ENCODE measurements at places on chromosomes 13 and 19.

DNA sequence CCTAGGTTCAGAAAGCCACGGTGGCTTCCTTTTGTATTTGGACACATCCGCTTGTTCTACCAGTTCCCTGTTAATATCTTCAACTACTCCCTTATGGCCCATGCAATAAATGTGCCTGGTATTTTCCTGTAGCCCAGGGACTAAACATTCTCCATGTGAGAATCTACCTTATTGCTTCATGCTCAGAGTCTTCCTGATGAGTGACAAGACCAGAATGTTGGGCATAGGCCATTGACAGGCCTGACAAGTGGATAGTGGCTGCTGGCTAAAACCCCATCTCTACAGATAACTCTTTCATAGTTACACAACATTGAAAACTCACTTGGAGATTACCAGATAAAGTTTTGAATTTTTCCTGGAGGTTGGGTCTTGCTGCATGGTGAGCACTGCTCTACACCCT lies 449.9 kb downstream of the HS6ST3 start:
- no peaks in the 10 kb centered on the region for H3K4me1 ChIP-seq
- no peaks in the 10 kb centered on the region for H3K36me3 ChIP-seq
- no peaks in the 10 kb centered on the region for H3K27me3 ChIP-seq

DNA sequence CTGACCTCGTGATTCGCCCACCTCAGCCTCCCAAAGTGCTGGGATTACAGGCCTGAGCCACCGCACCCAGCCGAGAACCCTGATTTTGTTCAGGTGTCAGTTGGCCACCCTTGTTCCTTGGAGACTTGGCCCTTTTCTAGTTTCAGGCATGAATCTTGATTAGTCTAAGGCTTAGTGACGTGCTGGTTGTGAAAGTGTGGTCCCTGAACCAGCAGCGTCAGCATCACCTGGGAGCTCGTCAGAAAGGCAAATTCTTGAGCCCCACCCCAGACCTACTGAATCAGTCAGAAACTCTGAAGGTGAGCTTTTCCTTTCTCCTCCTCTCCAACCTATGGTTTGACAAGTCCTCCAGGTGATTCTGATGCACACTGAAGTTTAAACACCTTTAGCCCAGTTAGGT lies 35.2 kb downstream of the CACNG6 start:
- H3K4me3 ChIP-seq, result no peak overlapping the region
- H3K27me3 ChIP-seq, result peaks cover 12% of the 10 kb centered on the region
- no peak overlapping the region for H3K27ac ChIP-seq
- H3K36me3 ChIP-seq, result no peaks in the 10 kb centered on the region

DNA sequence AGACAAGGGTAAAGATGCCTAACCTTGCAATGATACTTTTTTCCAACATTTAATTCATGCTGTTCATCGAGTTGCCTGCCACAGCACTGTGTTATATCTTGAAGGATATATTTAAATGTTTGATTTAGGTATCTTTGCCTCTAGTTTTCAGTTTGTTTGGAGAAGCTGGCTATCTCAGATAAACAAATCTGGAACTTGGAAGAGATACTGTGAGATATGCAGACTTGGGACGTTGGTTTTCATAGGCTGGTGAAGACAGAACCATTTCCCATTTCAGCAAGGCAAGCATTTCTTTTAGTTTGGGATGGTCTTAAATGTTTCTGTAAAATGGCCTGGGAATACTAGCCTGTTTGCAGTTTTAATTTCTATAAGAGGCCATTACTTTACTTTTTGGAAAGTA lies 3.3 kb downstream of the RNASEH2B start:
- H3K27me3 ChIP-seq, result no peaks in the 10 kb centered on the region
- DNase-seq, result no peak
- no peaks in the 10 kb centered on the region for H3K4me1 ChIP-seq
- H3K36me3 ChIP-seq, result no peaks in the 10 kb centered on the region
- no peak overlapping the region for H3K27ac ChIP-seq
- H3K4me3 ChIP-seq, result no peak overlapping the region

DNA sequence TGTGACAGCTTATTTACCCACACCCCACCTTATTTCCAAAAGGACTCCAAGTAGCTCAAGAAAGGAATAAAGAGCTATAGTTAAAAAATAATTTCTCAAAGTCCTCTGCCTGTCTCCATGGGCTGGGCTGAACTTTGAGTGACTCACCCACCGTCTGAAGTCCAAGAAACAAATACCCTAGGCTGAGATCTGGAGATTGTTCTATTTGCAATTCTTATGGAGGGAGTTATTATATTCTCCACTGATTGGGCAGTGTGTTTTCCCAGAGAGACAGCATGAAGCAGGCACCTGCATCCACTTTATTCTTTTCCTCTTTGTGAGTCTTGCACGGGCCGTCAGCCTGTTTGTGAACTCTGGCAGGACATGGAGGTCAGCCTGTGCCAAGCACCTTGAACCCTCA lies 63.2 kb downstream of the SHISA2 start:
- H3K27me3 ChIP-seq, result no peaks in the 10 kb centered on the region
- no peak for DNase-seq
- H3K4me3 ChIP-seq, result no peak overlapping the region
- H3K36me3 ChIP-seq, result no peaks in the 10 kb centered on the region

DNA sequence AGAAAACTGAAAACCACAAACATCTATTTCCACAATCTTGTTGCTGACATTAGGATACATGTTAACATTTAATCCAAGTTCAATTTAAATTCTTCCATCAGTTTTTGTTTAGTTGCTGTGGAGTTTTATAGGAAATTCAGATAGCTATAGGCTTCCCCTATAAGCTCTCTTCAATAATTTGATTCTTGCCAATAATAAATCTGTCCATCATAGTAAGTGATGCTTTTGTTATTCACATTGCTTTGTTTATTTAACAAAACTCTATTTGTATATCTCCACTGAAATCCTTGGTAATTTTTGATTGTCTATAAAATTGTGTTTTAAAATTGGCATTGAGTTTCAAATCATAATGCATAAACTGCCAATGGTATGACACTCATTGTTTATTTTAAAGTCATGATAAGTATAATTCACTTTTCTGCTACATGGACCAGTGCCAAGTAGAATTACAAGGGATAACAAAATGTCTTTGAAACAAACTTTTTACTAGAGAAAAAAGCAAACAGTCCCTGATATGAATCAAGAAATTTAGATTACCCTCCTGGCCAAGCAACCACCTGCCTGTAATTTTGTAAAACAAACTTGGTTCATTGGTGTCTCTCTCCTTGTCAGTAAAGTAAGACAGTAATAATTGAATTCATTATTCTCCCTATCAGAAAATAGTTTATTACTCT lies 577.3 kb upstream of the GPC6 start:
- DNase-seq, result no peak
- no peak overlapping the region for H3K4me3 ChIP-seq
- no peaks in the 10 kb centered on the region for H3K4me1 ChIP-seq

DNA sequence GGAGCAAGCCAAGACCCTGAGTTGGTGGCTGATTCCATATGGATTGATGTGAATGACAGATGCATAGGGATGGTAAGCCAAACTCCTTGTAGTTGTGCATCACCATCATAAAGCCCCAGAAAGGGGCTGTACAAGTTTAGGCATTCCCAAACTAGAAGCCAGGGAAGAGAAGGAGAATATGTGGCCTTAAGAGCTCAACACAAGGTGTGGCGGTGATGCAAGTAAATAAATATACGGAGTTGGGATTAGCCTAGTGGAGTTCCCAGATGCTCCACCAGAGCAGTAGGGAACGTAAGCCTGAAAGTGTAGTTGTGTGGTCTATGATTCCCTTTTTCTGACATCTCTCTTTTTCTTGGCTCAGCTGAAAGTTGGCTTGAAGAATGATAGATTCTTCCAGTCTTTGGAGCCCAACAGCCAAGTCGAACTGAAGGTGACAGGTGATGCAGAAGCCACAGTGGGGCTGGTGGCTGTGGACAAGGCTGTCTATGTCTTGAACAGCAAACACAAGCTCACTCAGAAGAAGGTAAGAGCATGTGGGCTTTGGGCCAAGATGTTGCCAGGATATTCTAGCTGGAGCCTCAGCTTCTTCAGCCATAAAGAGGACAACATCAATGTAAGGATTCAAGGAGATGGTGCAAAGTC lies 30.1 kb downstream of the RDH8 start:
- no peak for DNase-seq
- H3K4me3 ChIP-seq, result no peak overlapping the region
- H3K4me1 ChIP-seq, result no peaks in the 10 kb centered on the region
- H3K27me3 ChIP-seq, result no peaks in the 10 kb centered on the region
- H3K36me3 ChIP-seq, result no peaks in the 10 kb centered on the region
- H3K27ac ChIP-seq, result no peak overlapping the region

- H3K27ac ChIP-seq, result no peak overlapping the region
- H3K36me3 ChIP-seq, result peaks cover 4% of the 10 kb centered on the region
- H3K4me3 ChIP-seq, result peak overlapping the region; percentile 80
- no peak for DNase-seq
Observed at GRCh38 chr19:10719466-10719961, 1.6 kb downstream of the DNM2 start.

DNA sequence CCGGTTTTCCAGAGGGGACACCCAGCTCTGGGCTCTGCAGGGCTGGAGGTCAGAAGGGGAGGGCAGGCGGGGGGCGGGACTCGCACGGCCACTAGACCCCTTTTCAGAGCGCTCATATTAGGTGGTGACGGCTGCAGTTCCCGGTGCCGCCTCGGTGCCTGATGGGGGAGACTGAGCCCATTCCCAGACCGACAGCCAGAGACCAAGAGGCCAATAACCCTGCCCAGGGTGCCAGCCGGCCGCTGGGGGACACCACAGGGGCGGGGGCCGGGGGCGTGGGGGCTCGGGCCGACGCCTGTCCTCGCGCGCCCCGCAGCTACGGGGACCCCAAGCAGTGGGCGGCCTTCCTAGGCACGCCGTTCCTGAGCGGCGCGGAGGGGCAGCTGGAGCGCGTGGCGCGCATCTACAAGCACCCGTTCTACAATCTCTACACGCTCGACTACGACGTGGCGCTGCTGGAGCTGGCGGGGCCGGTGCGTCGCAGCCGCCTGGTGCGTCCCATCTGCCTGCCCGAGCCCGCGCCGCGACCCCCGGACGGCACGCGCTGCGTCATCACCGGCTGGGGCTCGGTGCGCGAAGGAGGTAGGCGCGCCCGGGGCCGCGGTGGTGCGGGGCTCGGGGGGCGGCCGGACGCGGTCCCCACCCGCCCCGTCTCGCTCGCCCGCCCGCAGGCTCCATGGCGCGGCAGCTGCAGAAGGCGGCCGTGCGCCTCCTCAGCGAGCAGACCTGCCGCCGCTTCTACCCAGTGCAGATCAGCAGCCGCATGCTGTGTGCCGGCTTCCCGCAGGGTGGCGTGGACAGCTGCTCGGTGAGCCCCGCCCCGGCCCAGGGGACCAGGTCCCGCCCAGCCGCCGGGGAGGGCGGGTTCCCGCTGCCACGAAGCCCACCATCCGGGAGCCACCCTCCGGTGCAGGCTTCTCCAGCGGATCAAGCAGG lies 2.4 kb downstream of the TIMM13 start:
- H3K27me3 ChIP-seq, result no peaks in the 10 kb centered on the region
- no peak overlapping the region for H3K27ac ChIP-seq
- no peak for DNase-seq
- no peak overlapping the region for H3K4me3 ChIP-seq

DNA sequence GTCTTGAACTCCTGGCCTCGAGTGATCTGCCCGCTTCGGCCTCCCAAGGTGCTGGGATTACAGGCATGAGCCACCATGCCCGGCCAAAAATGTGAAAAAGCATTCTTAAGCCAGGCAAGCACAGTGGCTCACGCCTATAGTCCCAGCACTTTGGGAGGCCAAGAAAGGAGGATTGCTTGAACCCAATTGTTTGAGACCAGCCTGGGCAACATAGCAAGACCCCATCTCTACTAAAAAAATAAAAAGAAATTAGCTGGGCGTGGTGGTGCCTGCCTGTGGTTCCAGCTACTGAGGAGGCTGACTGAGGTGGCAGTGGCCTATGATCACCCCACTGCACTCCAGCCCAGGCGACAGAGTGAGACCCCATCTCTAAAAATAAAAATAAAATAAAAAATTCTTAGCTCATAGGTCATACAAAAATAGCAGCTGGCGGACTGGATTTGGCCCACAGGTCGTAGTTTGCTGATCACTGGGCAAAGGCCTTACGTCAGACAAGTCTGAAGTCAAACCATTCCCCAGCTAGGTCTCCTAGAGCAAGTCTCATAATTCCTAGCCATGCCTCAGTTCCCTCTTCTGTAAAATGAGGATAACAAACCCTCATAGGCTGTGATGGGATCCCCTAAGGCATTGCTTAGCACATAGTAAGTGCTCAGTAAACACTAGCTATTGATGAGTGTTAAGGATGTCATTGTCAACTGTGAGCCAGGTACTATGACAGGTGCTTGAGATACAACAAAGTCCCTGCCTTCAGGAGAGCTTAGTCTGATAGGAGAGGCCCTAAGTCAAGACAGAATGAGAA lies 36.0 kb downstream of the INSR start:
- no peaks in the 10 kb centered on the region for H3K36me3 ChIP-seq
- no peak overlapping the region for H3K27ac ChIP-seq
- no peaks in the 10 kb centered on the region for H3K27me3 ChIP-seq
- H3K4me1 ChIP-seq, result peaks cover 62% of the 10 kb centered on the region
- no peak overlapping the region for H3K4me3 ChIP-seq

DNA sequence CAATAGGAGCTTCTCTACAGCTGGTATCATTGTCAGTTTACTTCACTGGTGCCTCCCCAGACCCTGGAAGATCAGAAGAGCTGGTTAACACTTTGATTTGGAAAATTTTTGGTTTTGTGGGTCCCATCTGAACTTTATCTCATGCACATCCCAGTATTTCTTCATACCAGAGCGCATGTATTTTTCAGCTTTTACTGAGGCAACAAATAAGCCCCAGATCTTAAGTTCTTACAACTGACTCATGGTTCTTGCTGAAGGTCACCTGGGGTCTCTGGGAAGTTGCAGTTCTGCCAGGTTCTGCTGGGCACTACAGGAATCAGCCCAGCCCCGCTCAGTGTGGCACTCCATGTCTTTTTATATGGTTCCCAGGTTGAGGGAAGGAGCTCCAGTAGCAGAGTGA lies 1249.9 kb downstream of the EFNB2 start:
- H3K36me3 ChIP-seq, result no peaks in the 10 kb centered on the region
- no peak overlapping the region for H3K27ac ChIP-seq
- DNase-seq, result no peak
- H3K4me1 ChIP-seq, result no peaks in the 10 kb centered on the region
- no peak overlapping the region for H3K4me3 ChIP-seq
- H3K27me3 ChIP-seq, result no peaks in the 10 kb centered on the region

DNA sequence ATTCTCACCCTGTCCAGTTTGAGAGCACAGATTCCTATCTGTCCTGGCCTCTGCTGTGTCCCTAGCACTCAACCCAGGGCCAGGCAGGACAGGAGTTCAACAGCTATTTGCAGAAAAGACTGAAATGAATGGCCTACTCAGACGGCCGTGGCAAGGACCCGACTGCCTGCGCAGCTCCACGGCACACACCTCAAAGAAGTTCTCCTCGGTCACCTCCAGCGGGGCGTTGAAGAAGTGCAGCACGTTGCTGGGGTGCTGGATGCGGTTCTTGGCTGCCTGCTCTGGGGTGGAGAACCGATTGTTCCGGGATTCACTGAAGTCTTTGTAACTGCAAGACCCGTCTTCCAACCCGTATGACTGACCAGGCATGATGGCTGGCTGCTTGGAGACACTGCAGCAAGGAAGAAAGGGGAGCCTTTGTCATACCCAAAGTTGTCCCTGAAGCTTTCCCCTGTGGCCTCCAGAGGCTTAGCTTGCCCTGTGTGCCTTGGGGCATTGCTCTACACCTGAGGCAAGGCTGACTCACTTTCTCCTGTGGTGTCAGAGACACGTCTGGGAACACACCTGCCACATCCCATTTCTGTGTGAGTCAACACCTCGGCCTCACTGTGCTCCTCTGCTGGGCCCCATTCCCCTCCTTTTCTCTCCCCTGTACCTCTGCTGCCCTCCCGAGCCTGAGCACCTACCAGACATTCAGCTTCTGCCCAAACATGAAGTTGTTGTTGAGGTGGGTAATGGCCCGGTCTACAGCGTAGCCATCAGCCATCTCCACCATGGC lies 6.8 kb upstream of the ECH1 start:
- H3K27ac ChIP-seq, result no peak overlapping the region
- no peaks in the 10 kb centered on the region for H3K4me1 ChIP-seq
- no peak overlapping the region for H3K4me3 ChIP-seq
- DNase-seq, result no peak
- peaks cover 84% of the 10 kb centered on the region for H3K36me3 ChIP-seq

Measured in tibial nerve (tissue), 4 donors.